ENCODE measurements at places on chromosomes 2 and 18.

DNA sequence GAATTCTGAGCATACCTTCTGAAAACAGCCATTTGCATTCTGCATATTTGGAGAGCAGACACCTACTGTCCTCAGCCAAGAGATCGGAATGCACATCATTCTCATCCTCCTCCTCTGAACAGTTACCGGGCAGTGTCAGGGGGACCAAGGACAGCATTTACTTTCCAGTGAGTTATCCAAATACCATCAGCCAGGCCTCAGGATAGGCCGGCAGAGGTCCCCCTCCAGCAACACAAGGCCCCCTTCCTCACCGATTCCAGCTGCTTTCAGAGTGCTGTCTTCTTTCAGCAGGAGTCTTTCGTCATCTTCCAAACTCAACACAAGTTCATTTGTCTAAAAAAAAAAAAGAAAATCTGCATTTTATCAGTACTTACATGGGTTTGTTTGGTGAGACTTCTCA, 55.3 kb downstream of the C2orf76 start:
- DNase-seq = no peak

DNA sequence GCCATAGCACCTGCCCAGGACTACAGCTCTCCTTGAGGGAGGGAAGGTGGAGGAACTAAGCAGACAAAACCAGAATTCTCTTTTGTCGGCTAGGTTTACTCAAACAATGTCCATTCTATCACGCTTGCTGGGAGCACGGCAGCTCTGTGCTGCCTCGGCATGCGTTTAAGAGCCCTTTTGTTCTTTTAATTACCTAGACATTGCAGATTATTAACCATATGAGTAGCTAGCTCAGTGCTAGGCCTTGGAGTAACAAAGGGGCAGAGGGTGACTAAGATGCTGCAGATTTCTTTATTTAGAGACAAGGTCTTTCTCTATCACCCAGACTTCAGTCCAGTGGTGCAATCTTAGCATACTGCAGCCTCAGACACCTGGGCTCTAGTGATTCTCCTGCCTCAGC, 11.1 kb downstream of the MSGN1 start:
- no peak for DNase-seq

- no peak for DNase-seq
Observed at GRCh38 chr2:177056481-177056929, 156.1 kb upstream of the HNRNPA3 start.

GRCh38 chr18:23927821-23928746, 86.5 kb upstream of the TTC39C start:
- peak; percentile 43 for DNase-seq

GRCh38 chr2:7639476-7639875, 722.3 kb downstream of the RNF144A start:
- DNase-seq = no peak

- DNase-seq = no peak
Observed at GRCh38 chr2:239735829-239736357, 289.2 kb downstream of the NDUFA10 start.

All from NCI-H2081 treated with DMSO at 0.1 percent for 48 hours (cell line).